Left renal pelvis (tissue), 4 donors: ENCODE measurements at places on chromosomes 4 and X. TPM values are rescaled to one million over a fixed set of nuclear protein-coding genes. Genes with fewer than 3 reads are reported as not detected.

DNA sequence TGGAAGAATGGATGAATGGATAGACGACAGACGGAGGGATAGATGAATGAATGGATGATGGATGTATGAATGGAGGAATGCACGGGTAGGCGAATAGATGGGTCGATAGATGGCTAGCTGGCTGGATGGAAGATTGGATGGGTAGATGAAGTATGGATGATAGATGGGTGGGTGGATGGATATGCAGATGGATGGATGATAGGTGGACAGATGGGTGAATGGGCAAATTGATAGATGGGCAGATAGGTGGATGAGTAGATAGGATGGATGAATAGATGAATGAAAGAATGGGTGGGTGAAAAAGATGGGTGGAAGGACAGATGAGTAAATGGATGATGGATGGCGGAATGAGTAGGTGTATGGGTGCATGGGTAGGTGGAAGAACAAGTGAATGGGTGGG, 57.3 kb downstream of the EVC2 start:
- DNase-seq = no peak

- DNase-seq = no peak
Measured at GRCh38 chrX:15322072-15322471, 6.6 kb upstream of the ASB11 start.

GRCh38 chr4:8202108-8203051, 3.3 kb downstream of the SH3TC1 start:
- no peak for DNase-seq

DNA sequence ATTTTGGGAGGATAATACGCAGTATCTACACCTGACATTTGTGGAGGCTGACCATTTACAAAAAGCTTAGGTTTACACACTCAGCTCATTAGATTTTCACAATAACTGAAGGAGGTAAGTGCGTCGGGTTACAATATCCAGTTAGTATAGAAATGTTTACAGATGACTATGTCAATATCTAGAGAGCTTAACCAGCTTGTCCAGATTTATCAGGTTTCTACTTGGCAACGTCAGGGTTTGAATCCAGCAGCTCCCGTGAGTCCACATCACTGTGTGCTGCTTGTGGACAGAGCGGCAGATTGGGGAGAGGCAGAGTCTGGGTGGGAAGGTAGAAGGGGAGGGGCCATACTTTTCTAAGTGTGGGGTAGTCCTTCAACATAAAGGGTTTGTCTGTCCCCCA, 28.3 kb downstream of the ARHGAP10 start:
- DNase-seq = no peak

GRCh38 chrX:117854806-117855205, 261.8 kb downstream of the KLHL13 start:
- no peak for DNase-seq

GRCh38 chr4:10085828-10086505, 30.6 kb downstream of the WDR1 start:
- DNase-seq = no peak

DNA sequence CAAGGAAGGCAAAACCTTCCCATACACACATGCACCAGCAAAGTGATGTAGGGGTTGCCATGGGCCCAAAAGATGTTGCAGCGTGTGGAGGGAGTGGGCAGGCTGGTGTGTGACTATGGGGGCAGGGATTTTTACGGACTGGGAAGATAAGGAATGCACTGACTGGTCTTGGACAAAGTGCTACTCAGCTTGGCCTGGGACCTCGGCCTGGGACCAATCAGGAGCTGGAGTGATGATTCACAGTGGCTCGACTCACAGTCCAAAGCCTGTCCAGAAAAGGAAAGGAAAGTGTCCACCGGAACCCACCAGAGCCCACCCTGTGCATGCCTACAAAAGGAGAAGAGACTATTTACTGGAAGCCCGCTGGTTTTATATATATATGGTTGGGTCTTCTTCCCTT, 567.0 kb upstream of the GNPDA2 start:
- no peak for DNase-seq

DNA sequence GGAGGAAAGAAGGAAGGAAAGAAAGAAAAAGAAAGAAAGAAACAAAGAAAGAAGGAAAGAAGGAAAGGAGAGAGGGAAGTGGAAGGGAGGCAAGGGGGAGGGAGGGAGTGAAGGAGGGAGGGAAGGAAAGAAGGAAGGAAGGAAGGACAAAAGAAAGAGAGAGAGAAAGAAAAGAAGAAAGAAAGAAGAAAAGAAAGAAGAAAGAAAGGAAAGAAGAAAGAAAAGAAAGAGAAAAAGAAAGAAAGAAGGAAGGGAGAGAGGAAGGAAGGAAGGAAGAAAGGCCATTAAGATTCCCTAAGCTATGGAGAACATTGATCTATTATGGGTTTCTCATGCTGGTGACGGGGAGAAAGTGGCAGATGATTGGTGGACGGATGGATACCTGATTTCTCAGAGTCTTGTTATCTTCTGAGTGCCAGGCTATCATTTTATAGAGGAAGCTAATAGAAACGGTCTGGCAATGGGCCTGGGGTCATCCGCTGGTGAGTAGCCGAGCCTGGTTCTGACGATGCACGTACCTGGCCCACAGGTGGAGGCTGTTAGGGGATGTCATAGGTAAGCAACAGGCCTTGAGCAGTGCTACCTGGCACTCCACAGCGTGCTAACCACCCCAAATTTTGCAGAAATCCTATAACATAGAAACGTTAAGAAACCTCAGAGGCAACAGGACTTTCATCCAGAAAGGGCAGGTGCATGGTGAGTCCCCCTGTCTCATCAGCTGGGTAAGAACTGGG, 142.9 kb downstream of the SHOX start:
- no peak for DNase-seq

DNA sequence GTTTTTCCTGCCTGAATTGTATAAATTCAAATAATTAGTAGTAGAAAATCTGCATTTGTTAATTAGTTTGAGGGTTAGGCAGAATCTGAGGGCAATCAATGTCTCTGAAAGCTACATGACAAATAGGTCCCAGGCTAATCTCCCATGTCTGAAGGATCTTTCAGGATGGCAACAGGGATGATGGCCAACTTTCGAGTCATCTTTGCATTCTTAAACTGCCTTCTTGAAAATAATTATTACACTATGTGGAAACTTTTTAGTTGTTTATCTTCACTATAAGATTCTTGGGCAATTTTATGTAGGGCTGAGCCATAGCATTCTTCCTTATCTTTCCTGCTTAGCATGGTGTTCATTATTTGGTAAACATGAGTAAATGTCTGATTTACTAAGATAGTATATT, 490.3 kb upstream of the EPHA5 start:
- no peak for DNase-seq

DNA sequence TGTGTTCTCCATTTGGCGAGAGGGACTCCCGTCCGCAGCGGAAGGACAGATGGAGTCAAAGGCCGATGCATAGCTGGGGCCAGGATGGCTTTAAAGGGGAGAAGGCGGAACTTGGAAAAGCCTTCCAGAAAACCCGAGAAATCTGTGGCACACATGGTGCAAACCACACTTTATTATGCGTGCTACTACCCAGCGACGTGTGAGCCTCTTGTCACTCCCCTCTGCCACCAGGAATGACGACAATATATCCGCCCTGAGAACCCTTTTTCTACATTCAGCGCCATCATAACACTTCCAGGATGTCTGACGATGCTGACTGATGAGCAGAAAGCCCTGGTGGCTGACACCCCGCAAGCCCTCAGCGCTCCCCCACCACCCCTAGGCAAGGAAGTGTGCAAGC, 689 bp upstream of the DCHS2 start:
- no peak for DNase-seq

- DNase-seq = no peak
Measured at GRCh38 chr4:71020611-71021010, 27.2 kb downstream of the DCK start.

NAP1L2 gene
- polyA plus RNA-seq = 7.8 TPM

CTAG1B gene
- polyA plus RNA-seq = not detected

PLP1 gene
- 16.8 TPM for polyA plus RNA-seq

AMTN gene
- not detected for polyA plus RNA-seq

DGKK gene
- 8.6 TPM for polyA plus RNA-seq

PHOX2B gene
- polyA plus RNA-seq = 0.06 TPM
